ENCODE measurements at places on chromosomes 4 and X.

GRCh38 chr4:161815841-161816240, 348.0 kb downstream of the FSTL5 start:
- no peak for DNase-seq

DNA sequence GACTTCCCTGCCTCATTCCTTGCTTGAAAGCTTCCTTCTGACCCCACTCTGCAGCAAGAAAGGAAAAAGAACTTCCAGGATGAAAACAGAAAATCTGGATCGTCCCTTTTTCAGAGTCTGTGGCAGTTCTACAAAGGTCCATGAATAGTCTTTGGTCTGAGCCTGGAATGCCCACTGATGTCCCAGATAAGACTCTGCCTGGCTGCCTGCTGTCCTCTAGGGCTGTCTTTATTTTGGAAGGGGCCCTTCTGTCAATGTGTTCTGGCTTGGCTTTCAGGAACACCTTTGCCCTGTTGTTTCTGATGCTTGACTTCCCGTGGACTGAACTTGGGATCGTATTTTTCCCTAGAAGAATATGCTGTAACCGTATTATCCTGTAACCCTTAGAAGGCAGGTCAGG, 114.7 kb upstream of the LNX1 start:
- no peak for DNase-seq

DNA sequence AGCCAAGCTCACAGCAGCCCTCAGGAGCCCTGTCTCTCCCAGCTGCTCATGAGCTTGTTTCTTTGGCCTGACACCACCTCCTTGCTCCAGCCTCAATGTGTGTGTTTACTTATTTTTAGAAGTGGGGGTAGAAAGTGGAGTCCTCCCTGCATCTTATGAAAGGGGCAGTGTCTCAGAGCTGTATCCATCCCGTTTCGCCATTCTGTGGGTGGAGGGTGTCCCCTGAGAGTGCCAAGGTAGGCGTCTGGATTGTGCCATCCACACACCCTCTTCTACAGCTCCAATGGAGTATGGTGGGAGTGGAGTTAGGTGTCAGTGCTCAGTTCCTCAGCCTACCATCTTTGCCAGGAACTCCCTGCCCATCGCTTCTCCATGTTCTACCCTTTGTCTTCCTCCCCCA, 8.3 kb downstream of the SPON2 start:
- no peak for DNase-seq

GRCh38 chrX:105228602-105229001, 8.1 kb upstream of the TEX13A start:
- DNase-seq: no peak

DNA sequence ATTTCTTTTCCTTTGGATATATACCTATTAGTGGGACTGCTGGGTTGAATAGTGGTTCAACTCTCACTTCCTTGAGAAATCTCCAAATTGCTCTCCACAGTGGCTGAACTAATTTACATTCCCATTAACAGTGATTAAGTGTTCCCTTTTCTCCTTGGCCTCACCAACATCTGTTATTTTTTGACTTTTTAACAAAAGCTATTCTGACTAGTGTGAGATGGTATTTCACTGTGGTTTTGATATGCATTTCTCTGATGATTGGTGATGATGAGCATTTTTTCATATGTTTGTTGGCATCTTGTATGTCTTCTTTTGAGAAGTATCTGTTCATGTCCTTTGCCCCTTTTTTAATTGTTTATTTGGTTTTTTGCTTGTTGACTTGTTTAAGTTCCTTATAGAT, 413.0 kb downstream of the MAPK10 start:
- no peak for DNase-seq

DNA sequence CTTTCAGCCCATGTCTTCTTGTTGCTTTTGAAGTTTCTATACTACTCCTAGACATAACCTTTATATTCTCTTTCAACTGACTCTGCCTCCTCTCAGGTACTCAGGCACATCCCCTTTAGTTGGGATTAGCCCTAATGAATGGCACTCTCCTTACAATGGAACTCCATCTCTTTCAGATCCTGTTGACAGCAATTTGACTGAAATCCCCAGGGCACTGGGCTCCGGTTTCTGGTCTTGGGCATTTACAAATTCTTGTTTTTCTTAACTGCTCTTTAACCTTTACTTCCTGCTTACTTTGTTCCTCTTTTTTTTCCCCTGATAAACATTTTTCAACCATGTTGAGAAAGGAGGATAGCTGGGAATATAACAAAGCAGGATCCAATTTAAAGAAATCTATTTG, 68.9 kb downstream of the ENOX2 start:
- DNase-seq: no peak

Measured in CD4-positive, alpha-beta T cell treated with Interleukin-12 subunit alpha and Interleukin-12 subunit beta, for 1 hour (primary cell).